Right lobe of liver (tissue), 6 donors: ENCODE measurements at places on chromosomes 12 and 14. TPM values are rescaled to one million over a fixed set of nuclear protein-coding genes. Genes with fewer than 3 reads are reported as not detected.
A peak's percentile ranks its signal among the peaks of the same experiment; 100 is the strongest.

GRCh38 chr12:64383675-64384074 lies 6.9 kb downstream of the C12orf56 start:
- H3K27ac ChIP-seq: no peak overlapping the region
- H3K4me3 ChIP-seq: no peak overlapping the region
- H3K36me3 ChIP-seq: no peaks in the 10 kb centered on the region
- H3K4me1 ChIP-seq: no peaks in the 10 kb centered on the region

The SOX5 gene
- 31.7 TPM for total RNA-seq

The KRT83 gene
- not detected for total RNA-seq

GRCh38 chr14:26595926-26596542 lies 1.8 kb downstream of the NOVA1 start:
- no peaks in the 10 kb centered on the region for H3K4me1 ChIP-seq
- DNase-seq: no peak
- H3K27ac ChIP-seq: no peak overlapping the region
- no peaks in the 10 kb centered on the region for H3K36me3 ChIP-seq
- no peaks in the 10 kb centered on the region for H3K27me3 ChIP-seq

GRCh38 chr14:85233756-85234155 lies 296.2 kb upstream of the FLRT2 start:
- no peaks in the 10 kb centered on the region for H3K27me3 ChIP-seq
- no peaks in the 10 kb centered on the region for H3K4me1 ChIP-seq
- DNase-seq: no peak
- no peaks in the 10 kb centered on the region for H3K36me3 ChIP-seq
- H3K4me3 ChIP-seq: no peak overlapping the region

The PRMT5 gene
- 29.9 TPM for total RNA-seq

GRCh38 chr12:130920119-130920703 lies 33.5 kb upstream of the ADGRD1 start:
- DNase-seq: no peak
- no peaks in the 10 kb centered on the region for H3K36me3 ChIP-seq
- H3K27me3 ChIP-seq: no peaks in the 10 kb centered on the region
- H3K4me1 ChIP-seq: no peaks in the 10 kb centered on the region
- H3K27ac ChIP-seq: no peak overlapping the region

GRCh38 chr14:50775357-50775756 lies 55.6 kb downstream of the NIN start:
- peaks cover 9% of the 10 kb centered on the region for H3K36me3 ChIP-seq
- H3K27ac ChIP-seq: no peak overlapping the region
- no peaks in the 10 kb centered on the region for H3K4me1 ChIP-seq
- H3K4me3 ChIP-seq: no peak overlapping the region

The KLHL33 gene
- total RNA-seq: 0.11 TPM

DNA sequence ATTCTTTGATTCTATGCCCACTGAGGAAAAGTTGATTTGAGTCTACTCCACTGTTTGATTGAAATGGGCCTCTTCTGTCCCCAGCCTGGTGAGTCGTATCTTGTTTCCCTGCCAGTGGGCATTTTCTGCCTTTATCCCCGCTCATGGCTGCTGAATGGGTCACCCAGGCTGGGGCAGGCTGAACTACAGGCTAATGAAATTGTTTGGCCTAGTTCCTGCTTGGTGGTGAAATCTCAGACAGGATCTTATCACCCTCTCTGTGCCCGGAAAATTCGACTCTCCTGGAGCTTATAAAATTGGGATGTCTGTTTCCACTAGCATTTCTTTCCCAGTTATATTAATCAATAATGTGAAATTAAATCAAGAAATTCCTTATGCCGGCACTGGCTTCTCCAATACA lies 65.0 kb downstream of the CHST11 start:
- H3K27ac ChIP-seq: no peak overlapping the region
- H3K36me3 ChIP-seq: no peaks in the 10 kb centered on the region
- no peaks in the 10 kb centered on the region for H3K27me3 ChIP-seq
- no peak for DNase-seq
- H3K4me3 ChIP-seq: no peak overlapping the region

The SLC6A15 gene
- total RNA-seq: not detected

DNA sequence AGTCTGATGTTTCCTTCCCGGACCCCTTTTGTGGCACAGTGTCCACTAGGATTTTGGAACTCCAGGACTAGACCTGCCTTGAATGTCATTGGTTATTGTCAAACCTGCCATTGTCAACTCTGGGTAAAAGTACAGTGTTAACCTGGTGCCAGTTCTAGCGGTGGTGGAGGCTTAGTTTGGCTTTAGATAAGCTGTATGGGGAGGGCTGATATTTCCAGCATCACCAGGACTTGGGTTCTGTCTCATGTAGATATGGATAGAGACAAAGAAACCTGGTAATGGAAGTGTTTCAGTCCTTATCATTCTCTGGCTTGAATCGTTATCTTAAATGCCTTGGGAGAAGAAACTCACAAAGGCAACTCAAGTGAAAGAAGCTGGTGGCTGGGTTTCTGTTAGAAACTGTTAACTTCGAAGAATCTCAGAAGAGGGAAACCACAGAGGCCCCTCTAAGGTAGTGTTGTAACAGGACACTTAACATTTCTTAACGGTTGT lies 10.6 kb downstream of the CHST11 start:
- no peak for DNase-seq
- H3K4me3 ChIP-seq: no peak overlapping the region
- no peak overlapping the region for H3K27ac ChIP-seq
- no peaks in the 10 kb centered on the region for H3K4me1 ChIP-seq
- no peaks in the 10 kb centered on the region for H3K36me3 ChIP-seq

The TAS2R43 gene
- total RNA-seq: not detected

DNA sequence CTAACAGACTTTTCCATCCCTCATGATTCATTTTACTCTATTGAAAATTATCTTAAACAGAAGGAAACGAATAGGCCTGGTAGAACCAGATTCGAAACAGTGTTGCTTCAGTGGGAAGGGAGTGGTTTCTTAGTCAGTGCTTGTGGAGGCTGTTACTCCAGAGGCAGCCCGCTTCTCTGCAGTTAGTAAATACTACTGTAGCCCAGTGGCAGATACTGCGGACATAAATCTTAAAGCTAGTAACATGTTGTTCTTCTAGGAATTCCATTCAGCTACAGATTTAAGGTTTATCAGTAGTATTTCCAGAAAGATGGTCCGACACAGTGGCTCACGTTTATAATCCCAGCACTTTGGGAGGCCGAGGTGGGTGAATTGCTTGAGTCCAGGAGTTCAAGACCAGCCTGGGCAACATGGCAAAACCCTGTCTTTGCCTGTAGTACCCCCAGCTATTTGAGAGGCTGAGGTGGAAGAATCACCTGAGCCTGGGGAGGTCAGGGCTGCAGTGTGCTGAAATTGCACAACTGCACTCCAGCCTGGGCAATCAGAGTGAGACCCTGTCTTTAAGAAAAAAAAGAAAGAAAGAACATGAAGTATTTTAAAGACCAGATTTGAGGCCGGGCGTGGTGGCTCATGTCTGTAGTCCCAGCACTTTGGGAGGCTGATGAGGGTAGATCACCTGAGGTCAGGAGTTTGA lies 45.9 kb downstream of the DIP2B start:
- DNase-seq: no peak
- no peaks in the 10 kb centered on the region for H3K4me1 ChIP-seq
- peak overlapping the region; percentile 84 for H3K27ac ChIP-seq

The ZFHX2 gene
- 0.83 TPM for total RNA-seq

- H3K27ac ChIP-seq: no peak overlapping the region
- H3K27me3 ChIP-seq: no peaks in the 10 kb centered on the region
- no peak overlapping the region for H3K4me3 ChIP-seq
Observed at GRCh38 chr14:42428996-42429395, 822.3 kb downstream of the LRFN5 start.

DNA sequence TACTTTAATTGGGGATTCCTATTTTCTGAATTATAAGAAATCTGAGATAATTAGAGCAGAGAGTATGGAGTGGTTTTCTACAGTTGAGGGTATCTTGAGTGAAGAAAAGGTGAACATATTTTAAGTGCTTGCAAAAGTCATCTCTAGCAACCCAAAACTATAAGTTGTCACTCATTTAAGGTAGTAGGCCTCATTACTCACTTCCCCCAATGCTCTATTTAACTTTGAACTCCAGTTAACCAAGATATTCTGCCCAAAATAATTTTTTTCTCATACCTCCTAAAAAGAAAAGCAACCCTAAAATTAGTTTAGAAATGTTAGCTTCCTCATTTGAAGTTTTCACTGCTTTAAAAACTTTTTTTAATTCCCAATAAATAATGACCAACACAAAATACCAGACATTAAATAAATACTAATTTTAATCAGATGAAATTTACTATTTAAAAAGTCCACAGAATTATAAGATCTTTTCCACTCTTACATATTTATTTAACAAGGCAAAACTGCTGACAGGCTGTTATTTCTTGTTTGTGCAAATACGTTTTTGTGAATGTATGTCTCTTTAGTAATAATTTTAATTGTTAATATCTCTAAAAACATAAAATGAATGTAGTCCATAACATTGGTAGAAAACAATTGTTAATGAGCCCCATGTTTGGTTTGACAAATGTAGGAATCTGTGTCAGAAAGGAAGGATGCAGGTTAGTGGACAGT lies 47.8 kb downstream of the VRK1 start:
- no peak for DNase-seq
- no peaks in the 10 kb centered on the region for H3K4me1 ChIP-seq
- no peak overlapping the region for H3K27ac ChIP-seq
- no peak overlapping the region for H3K4me3 ChIP-seq
- no peaks in the 10 kb centered on the region for H3K36me3 ChIP-seq
- H3K27me3 ChIP-seq: no peaks in the 10 kb centered on the region

DNA sequence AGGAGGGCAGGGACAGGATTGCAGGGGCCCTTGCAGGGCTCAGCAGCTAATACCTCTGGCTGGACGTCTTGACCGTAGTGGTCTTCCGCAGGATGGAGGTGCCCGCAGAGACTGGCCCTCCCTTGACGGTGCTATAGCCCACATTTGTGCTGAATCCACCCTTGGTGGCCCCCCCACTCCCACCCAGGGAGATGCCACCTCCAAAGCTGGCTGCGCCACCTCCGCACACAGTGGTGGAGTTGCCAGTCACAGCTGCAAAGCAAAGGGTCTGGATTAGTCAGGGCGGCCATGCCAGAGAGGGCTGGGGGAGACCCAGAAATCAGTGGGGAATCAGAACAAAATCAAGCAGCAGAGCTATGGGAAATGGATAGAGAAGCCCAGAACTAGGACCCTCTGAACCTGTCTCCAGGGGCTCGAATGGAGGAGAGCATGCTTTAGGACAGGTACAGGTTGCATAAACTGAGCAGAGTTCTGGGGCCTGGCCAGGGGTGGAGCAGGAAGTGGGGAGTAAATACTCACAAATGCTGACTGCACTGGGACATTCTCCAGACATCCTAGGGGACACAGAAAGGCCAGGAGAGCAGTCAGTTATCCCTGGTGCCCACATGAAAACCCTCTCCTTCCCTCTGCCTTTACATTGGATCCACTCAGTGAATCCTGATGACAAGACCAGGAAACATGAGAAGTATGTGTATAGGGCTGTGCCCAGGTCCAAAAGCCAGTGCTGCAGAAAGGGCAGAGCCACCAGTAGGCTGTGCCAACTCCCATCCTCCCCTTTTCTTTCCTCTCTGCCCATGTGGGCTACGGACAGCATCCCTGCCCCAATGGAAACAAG lies 8.1 kb upstream of the KRT4 start:
- H3K27me3 ChIP-seq: no peaks in the 10 kb centered on the region
- DNase-seq: no peak
- H3K36me3 ChIP-seq: no peaks in the 10 kb centered on the region
- H3K4me1 ChIP-seq: no peaks in the 10 kb centered on the region

DNA sequence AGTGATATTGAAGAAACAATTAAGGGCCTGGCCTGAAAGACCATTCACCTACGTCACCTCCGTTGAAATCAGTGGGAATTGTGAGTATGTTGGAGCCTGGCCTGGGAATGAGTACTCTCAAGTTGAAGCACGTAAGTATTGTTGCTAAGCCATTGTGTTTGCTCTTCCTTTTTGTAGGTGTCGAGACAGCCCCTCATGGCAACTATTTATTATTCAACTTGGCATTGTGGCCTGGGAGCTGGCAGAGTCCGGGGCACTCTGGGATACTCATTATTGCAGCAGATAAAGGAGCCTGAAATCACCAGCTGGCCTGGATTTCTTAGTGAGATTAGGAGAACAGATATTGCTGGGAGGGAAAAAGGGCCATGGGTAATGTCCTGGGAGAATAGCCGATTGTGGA lies 147.4 kb downstream of the C12orf75 start:
- H3K4me3 ChIP-seq: no peak overlapping the region
- no peaks in the 10 kb centered on the region for H3K36me3 ChIP-seq
- DNase-seq: no peak
- no peaks in the 10 kb centered on the region for H3K4me1 ChIP-seq
- no peak overlapping the region for H3K27ac ChIP-seq
- no peaks in the 10 kb centered on the region for H3K27me3 ChIP-seq

GRCh38 chr12:52519826-52520662 lies at the start of gene KRT5:
TSS of gene KRT5 (minus strand) at chr12:52520394. CDS start at chr12:52520296, 98 bp downstream.
- no peaks in the 10 kb centered on the region for H3K27me3 ChIP-seq
- H3K36me3 ChIP-seq: no peaks in the 10 kb centered on the region
- no peak for DNase-seq
- no peaks in the 10 kb centered on the region for H3K4me1 ChIP-seq
- no peak within 1 kb of the TSS for H3K27ac ChIP-seq

GRCh38 chr12:6279631-6280030 lies 30.9 kb upstream of the PLEKHG6 start:
- no peak overlapping the region for H3K4me3 ChIP-seq
- peak; percentile 31 for DNase-seq
- no peaks in the 10 kb centered on the region for H3K27me3 ChIP-seq
- no peaks in the 10 kb centered on the region for H3K36me3 ChIP-seq
- H3K4me1 ChIP-seq: no peaks in the 10 kb centered on the region

The TAS2R9 gene
- total RNA-seq: not detected

The CD4 gene
- 20.5 TPM for total RNA-seq

DNA sequence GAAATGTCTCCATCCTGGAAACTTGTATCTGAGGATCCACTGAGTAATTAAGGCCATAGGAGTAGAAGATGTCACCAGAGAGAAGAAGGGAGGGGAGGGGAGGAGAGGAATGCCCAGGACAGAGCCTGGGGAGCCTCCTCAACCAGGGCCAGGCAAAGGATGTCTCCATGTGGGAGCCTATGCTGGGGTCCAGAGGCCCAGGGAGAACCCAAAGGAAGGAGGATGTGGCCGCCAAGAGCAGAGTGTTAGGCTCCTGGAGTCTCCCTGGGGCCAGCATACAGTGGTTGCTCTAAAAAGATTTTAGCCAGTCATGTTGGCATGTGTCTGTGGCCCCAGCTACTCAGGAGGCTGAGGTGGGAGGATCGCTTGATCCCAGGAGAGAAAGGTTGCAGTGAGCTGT lies 92.6 kb downstream of the DICER1 start:
- H3K27ac ChIP-seq: no peak overlapping the region
- no peak for DNase-seq
- no peaks in the 10 kb centered on the region for H3K4me1 ChIP-seq
- no peaks in the 10 kb centered on the region for H3K27me3 ChIP-seq
